ENCODE measurements at places on chromosomes 2 and 18. TPM values are rescaled to one million over a fixed set of nuclear protein-coding genes. Genes with fewer than 3 reads are reported as not detected.

ASB18 gene
- total RNA-seq: 2.5 TPM

ZNF396 gene
- 1.3 TPM for total RNA-seq

ASIC4 gene
- 0.28 TPM for total RNA-seq

CHST9 gene
- 0.72 TPM for total RNA-seq

SLC4A3 gene
- 322 TPM for total RNA-seq

GALNT1 gene
- total RNA-seq: 55.6 TPM

PLA2R1 gene
- 5.9 TPM for total RNA-seq

GALNT5 gene
- total RNA-seq: 1.6 TPM

KDSR gene
- 48.4 TPM for total RNA-seq

TTN gene
- 1,828 TPM for total RNA-seq

CENPA gene
- total RNA-seq: not detected

HOXD8 gene
- total RNA-seq: 0.39 TPM

SKOR2 gene
- not detected for total RNA-seq

PID1 gene
- total RNA-seq: 10.4 TPM

RAB31 gene
- total RNA-seq: 42.3 TPM

DPY30 gene
- total RNA-seq: 34.7 TPM
